Stimulated activated CD8-positive, alpha-beta memory T cell treated with anti-CD3 and anti-CD28 coated beads, Interleukin-7, amount 100 ng/mL, for 1 hour (primary cell): ENCODE measurements at places on chromosomes 2 and 18.

DNA sequence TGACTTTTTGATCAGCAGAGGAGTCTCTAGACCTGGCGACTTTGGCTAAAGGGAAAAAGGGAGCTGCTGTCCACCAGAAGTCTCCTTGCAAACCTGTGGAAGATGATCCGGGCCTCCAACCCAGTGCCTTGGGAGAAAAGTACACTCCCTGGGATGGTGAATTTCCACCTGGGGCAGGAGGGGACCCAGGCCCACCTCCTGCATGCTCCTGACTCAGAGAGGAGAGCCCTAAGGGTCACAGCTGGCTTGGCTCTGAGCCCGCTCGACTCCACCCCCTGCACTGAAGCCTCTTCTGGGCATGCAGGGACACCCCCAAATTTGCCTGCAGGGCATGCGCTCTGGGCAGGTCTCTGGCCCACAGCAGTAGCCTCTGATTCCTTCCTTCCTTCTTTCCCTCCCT lies 66.5 kb downstream of the PDCL3 start:
- DNase-seq = no peak

DNA sequence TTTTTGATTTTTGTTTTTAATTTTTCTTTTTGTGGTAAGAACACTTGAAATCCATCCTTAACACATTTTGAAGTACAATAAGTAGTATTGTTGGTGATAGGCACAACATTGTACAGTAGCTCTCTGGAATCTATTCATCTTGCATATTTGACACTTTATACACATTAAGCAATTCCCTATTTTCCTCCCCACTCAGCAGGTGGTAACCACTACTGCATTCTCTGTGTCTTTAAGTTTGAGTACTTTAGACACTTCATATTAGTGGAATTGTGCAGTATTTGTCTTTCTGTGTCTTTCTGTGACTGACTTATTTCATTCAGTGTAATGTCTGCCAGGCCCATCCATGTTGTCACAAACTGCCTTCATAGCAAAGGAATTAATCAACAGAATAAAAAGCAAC lies 471.7 kb upstream of the CDH20 start:
- no peak for DNase-seq

GRCh38 chr2:18404708-18405107 lies 155.7 kb downstream of the RDH14 start:
- no peak for DNase-seq

GRCh38 chr2:25367296-25367695 lies 25.6 kb upstream of the DNMT3A start:
- DNase-seq = no peak

DNA sequence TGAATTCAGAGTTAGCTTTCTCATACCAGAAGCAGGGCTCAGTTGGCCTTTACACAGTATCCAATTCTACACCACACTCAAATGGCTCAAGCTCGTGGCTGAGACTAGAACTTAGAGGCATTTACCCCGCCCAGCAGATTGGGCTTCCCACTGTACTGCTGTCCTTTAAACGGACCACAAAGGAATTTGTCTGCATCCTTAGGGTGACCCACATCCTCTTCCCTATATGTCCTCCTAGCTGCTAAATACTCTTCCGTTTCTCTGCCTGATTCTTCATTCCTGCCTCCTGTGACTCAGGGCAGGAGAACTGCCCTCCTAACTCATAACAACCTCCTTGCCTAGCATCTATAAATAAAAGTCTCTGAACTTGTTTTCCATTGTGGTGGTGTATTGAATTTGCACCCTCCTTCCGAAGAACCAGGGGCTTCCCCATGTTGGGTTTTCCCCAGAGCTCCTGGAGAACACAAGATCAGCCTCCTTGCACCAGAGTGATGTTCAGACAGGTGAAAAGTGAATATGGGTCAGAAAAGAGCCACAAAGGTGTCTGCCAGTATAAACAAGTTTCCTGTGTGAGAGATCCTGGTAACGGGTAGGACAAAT lies 32.0 kb upstream of the MC4R start:
- no peak for DNase-seq
